Left forelimb (tissue), 1 donor: ENCODE measurements at places on chromosomes 3 and 15.

GRCh38 chr3:143201045-143201444 lies 81.5 kb downstream of the CHST2 start:
- no peak for DNase-seq

- DNase-seq = no peak
These were observed 68.9 kb downstream of the GHSR start for GRCh38 chr3:172379372-172379771.

DNA sequence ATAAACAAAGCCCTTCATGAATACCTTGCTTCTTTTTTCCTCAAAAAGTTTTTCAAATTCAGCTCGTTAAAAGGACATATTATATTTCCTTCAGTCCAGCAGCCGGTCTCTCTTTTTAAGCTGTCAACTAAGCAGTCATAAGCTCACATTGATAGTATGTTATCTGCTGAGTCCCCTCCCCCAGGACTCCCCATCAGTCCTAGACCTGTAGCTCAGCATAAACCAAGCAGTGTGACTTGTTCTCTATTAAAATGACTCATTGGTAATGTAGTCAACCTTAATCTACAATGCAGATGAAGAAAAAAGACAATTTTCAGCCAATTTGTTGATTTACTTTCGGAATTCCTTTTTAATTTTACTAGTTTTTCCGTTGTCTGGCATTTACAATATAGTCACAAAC lies 483.8 kb downstream of the MECOM start:
- DNase-seq = no peak

DNA sequence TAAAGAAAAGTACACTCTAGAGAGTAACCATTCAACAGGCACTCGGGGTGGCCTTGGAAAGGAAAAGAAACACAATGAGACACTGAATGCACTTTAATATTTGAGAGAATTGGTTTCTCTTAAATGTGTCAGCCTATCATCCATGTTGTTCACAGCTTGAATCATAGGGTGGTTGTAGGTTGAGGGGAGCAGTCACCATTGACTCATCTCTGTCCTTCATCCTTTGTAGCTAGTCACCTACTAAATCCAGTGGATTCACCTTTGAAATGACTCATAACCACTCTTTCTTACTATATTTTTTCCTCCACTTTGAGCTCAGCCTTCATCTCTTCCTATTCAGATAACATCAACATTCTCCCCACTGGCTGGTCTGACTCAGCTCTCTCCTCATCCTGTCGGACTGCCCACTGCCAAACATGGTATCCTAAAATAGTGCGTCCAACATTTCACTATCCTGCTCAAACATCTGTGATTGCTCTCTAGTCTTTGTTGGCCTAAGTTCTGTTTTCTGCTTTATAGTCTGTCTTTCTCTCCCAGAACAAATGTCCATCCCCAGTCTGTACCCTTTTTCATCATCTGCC lies 182.7 kb upstream of the GADL1 start:
- DNase-seq = no peak

- no peak for DNase-seq
These were observed 98.9 kb upstream of the ST8SIA2 start for GRCh38 chr15:92294759-92295158.

- no peak for DNase-seq
These were observed 17.9 kb downstream of the EPHB3 start for GRCh38 chr3:184579513-184579912.

DNA sequence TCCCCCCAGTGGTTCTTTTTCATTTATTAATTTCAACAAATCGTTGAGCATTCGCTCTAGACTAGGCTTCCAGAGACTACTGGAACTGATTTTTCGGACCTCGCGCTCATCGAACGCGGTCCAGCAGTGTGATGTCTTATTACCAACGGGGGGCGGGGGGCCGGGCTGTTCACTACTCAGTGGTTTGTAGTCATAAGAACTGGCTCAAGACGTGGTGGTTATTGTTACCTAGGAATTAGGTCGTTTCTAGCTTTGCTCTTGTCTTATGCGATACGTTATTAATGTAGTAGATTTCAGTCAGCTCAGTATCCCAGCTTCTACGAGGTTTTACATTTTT lies 858 bp downstream of the RBM5 start:
- no peak for DNase-seq

- no peak for DNase-seq
These were observed 42.5 kb downstream of the MEIS2 start for GRCh38 chr15:37057831-37058230.

GRCh38 chr3:189324538-189325138 lies 152.9 kb downstream of the TPRG1 start:
- no peak for DNase-seq

DNA sequence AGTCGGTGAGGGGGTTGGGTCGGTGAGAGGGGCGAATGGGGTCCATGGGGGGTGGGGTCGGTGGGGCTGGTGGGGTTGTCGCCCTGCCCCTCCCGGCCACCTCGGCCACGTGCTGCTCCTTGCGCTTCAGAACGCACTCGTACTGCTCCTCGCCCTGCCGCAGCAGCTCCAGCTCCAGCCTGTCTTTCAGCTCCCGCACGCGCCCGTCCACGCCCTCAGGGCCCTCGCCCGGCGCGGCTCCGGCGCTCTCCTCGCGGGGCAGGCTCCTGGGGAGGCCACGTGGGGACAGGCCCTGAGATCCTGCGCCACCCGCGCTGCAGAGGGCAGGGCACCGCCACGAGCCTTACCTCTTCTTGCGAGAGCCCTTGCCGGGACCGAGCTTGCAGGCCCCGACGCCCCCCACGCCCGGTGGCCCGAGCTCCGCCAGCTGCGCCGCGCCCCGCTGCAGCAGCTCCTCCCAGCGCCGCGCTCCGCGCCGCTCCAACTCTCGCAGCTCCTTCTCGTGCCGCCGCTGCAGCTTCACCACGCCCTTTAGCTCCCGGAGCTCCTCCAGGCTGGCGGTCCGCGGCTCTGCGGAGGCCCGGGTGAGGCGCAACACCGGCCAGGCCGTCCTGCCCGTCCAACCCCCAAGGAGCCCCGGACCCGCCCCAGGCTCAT lies 8.2 kb upstream of the ANKRD63 start:
- DNase-seq = peak; percentile 75
